Suprapubic skin (tissue), 4 donors: ENCODE measurements at places on chromosomes 16 and 17. TPM values are rescaled to one million over a fixed set of nuclear protein-coding genes. Genes with fewer than 3 reads are reported as not detected.

Gene TMC8
- total RNA-seq = 0.36 TPM

Gene KRTAP9-8
- total RNA-seq = 27.1 TPM

Gene CIAO3
- total RNA-seq = 35.2 TPM

Gene CMTM1
- 1.5 TPM for total RNA-seq

Gene MRPS34
- total RNA-seq = 74.3 TPM

Gene PITPNM3
- 16.4 TPM for total RNA-seq

Gene SLC22A31
- 4.8 TPM for total RNA-seq

Gene KRTAP3-1
- 5.6 TPM for total RNA-seq

Gene PDILT
- total RNA-seq = not detected

Gene G6PC1
- total RNA-seq = not detected

Gene C17orf113
- total RNA-seq = 0.60 TPM

Gene SLC6A2
- total RNA-seq = 30.2 TPM

Gene HSF5
- not detected for total RNA-seq
